ENCODE measurements at places on chromosomes 13 and 19. TPM values are rescaled to one million over a fixed set of nuclear protein-coding genes. Genes with fewer than 3 reads are reported as not detected.

- peaks cover 10% of the 10 kb centered on the region for H3K4me1 ChIP-seq
- no peak overlapping the region for H3K27ac ChIP-seq
- no peaks in the 10 kb centered on the region for H3K27me3 ChIP-seq
These were observed 284.9 kb downstream of the KLF12 start for GRCh38 chr13:73849292-73849691.

DNA sequence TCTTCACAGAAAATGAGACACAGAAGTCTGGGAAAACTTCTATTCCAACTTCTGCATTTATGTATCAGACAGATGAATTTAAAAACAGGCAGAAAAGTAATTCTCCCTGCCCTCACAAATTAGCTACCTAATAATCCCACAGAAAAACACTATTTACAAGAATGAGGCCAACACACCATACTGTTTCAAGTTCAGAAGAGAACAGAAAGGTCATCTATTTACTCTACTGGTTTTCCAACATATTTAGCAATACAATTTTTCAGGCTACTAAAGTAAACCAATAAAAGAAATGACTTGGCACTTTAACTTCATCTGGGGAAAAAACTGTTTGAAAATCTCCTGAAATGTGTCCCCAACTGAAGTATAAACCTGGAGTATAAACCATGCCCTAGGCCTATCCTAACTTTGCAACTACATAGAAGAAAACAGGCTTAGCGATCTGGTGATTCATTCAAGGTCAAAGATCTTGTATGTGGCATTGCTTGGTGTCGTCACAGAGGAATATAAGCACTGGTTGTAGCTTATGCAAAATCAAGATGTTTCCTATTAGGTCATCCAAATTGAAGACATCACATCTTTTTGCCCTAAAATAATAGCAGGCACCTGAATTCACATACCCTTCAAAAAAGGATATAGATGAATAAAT is 20.1 kb upstream of the EBPL start:
- no peaks in the 10 kb centered on the region for H3K36me3 ChIP-seq
- H3K27me3 ChIP-seq, result no peaks in the 10 kb centered on the region
- no peak for DNase-seq
- no peak overlapping the region for H3K4me3 ChIP-seq
- H3K4me1 ChIP-seq, result no peaks in the 10 kb centered on the region
- no peak overlapping the region for H3K27ac ChIP-seq

GRCh38 chr13:43274881-43275280 is 251.5 kb downstream of the DNAJC15 start:
- DNase-seq, result no peak
- no peaks in the 10 kb centered on the region for H3K27me3 ChIP-seq
- H3K4me1 ChIP-seq, result peaks cover 6% of the 10 kb centered on the region
- H3K36me3 ChIP-seq, result no peaks in the 10 kb centered on the region
- no peak overlapping the region for H3K4me3 ChIP-seq

DNA sequence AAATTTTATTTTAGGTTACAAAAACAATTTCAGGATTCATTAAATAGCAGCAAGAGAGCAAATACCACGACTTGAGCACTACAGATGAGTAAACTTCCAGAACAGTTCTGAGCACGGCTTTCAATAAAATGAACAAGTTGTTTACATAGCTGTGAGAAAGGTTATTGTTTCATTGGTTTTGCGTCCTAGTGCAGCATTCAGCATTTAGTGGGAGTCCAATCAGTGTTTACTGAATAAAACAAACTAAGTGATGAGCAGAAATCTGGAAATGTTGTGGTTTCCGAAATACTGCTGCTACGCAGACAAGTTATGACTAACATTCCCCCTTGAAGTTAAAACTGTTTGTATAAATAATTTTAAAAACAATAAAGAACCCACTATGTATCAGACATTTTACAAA is 251.5 kb upstream of the STARD13 start:
- no peak for DNase-seq
- H3K27me3 ChIP-seq, result no peaks in the 10 kb centered on the region
- H3K4me1 ChIP-seq, result peaks cover 15% of the 10 kb centered on the region
- no peak overlapping the region for H3K27ac ChIP-seq

DNA sequence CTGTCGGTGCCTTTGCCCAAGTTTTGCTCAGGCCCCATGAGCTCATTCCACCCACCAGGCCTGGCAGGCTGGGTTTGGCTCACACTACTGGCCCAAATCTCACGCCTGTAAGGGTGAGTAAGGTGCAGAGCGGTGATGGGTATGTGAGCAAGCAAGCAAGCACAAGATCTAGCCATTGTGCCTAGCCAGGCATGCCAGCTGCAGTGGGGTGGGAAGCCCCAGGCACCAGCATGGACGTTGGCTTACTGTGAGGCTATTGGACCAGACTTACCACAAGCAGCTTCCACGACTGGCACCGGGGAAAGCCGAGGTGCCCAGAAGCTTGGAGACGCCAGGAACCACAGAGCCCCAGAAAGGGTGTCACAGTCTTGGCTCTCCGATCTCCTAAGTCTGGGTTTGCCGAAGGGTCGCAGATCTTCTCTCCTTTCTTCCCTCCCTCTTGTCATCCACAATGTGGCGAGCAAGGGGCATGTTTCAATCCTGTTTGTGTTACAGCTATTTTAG is 2659.4 kb upstream of the PCDH20 start:
- H3K27me3 ChIP-seq, result no peaks in the 10 kb centered on the region
- no peak overlapping the region for H3K27ac ChIP-seq
- no peak overlapping the region for H3K4me3 ChIP-seq
- no peak for DNase-seq

GRCh38 chr13:81487151-81487550 is 1146.2 kb upstream of the SPRY2 start:
- no peak for DNase-seq
- no peak overlapping the region for H3K4me3 ChIP-seq
- H3K27me3 ChIP-seq, result no peaks in the 10 kb centered on the region
- no peaks in the 10 kb centered on the region for H3K4me1 ChIP-seq

DNA sequence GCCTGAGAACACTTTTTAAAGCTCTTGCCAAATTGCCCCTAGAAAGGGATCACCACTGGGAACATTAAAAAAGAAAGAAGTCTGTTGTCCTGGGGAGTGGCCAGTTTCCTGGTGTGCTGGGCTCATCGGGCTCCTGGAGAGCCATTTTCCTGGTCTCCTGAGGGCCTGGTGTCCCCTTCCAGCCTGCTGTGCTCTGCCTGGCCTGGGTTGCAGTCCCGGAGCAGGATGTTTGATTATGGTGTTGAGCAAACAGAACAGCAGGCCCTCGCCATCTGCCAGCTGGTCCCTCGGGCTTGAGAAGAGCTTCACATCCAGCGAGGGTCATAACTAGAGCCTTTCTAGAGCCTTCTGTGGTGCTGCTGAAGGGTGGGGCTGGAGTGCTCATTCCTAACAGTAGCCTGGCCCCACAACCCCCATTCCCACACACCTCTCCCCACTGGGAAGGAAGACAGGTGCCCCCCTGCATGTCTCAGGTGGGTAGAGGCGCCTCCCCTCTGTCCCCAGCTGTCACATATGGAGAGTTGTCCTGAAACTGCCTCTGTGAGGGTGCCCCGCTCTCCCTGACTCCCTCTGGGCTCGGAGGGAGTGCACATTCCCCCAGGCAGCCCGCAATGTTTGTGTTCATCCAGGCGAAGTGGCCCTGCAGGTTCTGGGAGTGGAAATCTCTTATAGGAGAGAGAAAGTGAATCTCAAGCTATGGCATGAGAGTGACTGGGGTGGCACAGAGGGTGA is 151.1 kb downstream of the SIPA1L3 start:
- no peak overlapping the region for H3K27ac ChIP-seq
- H3K4me3 ChIP-seq, result no peak overlapping the region
- no peaks in the 10 kb centered on the region for H3K27me3 ChIP-seq
- H3K36me3 ChIP-seq, result no peaks in the 10 kb centered on the region
- no peak for DNase-seq

- DNase-seq, result peak; percentile 56
- H3K4me3 ChIP-seq, result peak overlapping the region; percentile 76
- H3K27me3 ChIP-seq, result no peaks in the 10 kb centered on the region
- H3K4me1 ChIP-seq, result peaks cover 16% of the 10 kb centered on the region
- H3K27ac ChIP-seq, result peak overlapping the region; percentile 64
These were observed 10.3 kb upstream of the BICRA start for GRCh38 chr19:47598407-47599349.

DNA sequence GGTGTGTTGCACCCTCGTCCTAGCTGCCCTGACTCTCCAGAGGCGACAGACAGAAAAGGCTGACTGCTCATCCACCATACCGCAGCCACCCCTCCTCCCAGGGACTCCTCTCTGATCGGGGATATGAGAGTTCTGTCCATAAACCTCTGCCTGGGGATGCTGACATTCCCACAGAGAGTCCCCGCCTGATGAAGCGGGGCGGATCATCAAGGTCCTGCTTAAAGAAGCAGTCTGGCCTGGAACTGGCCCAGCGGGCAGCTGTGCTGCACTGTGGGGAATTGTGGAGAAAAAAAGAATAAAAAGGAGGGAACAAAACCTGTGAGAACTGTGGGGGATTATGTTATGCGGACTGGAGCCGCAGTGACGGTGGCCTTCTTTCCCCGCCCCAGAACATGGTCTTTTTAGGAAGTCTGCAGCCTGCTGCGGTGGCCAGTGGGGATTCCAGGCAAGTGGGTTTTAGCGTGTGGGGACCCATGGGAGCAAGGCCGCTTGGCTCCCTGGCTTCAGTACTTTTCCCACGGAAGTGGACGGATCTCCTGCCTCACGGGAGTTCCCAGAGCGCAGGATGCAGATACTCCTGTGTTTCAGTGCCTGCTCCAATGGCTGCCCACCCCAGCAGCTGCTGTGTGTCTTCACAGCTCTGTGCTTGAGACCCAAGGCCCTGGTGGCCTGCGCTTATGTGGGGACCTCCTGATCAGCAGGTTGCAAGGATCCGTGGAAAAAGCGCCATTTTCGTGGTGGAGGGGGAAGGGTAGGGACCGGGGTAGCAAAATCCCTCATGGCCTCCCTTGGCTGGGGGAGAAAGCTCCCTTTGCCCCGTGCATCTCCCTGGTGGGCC is 1456.2 kb upstream of the SLC10A2 start:
- no peaks in the 10 kb centered on the region for H3K4me1 ChIP-seq
- H3K27ac ChIP-seq, result no peak overlapping the region
- no peak for DNase-seq
- no peaks in the 10 kb centered on the region for H3K36me3 ChIP-seq

- H3K4me3 ChIP-seq, result no peak overlapping the region
- H3K4me1 ChIP-seq, result no peaks in the 10 kb centered on the region
- H3K27me3 ChIP-seq, result no peaks in the 10 kb centered on the region
- peaks cover 53% of the 10 kb centered on the region for H3K36me3 ChIP-seq
- no peak for DNase-seq
These were observed 154.6 kb downstream of the COL4A1 start for GRCh38 chr13:110152351-110152750.

DNA sequence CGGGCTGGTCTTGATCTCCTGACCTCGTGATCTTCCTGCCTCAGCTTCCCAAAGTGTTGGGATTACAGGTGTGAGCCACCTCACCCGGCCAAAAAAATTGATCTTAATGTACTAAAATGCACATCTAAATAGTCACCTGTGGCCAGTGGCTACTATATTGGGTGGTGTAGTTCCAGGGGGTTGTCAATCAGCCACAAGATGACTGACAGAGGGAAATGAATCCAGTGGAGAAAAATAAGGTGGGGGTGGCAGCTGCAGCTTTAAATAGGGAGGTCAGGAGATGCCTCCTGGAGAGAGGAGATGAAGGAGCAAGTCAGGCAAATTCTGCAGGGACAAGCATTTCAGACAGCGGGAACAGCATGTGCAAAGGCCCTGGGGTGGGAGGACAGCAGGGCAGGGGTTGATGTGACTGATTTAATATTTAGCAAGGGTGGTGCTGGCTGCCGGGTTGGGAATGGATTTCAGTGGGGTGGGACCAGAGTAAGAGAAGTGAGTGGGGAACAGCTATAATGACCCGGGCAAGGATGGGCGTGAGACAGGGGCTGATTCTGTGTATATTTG is 18.0 kb downstream of the TIMM13 start:
- H3K36me3 ChIP-seq, result no peaks in the 10 kb centered on the region
- no peak for DNase-seq
- no peak overlapping the region for H3K4me3 ChIP-seq
- H3K4me1 ChIP-seq, result no peaks in the 10 kb centered on the region
- no peak overlapping the region for H3K27ac ChIP-seq

DNA sequence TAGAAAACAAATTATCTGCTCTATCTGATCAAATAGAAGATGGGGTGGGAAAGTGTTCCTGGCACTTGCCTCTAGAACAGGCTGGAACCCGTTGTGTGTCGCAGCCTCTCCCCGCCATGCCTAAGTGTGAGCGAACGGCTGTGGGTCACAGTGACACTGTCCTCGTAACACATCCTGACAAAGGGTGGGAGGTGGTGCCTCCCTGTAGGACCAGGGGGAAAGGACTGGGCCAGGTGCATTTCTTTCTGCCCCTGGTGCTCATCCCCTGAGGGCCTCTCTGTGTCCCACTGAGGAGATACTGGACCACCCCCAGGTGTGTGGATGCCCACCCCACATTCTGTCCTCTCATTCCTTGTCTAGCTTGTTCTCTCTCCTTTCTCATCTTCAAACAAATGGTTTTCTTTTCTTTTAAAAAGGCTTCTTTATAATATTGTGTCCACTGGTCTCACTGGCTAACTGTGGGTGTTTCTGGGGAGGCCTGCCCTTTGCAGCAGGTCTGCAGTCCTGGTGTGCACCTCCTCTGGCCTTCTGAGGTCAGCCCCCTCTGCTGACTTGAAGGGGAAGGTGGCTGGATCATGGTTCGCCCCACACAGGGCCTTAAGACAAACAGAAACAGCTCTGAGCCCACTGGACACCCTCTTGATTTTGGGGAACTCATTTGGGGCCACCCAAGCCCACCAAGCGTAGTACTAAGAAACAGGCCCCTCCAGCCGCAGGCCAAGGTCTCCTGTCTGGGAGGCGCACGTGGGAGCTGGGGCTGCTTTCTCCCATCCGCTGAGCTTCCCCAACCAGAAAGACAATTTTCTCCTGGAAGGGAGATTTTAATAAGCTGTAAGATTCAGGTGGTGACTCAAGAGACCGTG is 152.5 kb upstream of the SOX1 start:
- no peak overlapping the region for H3K4me3 ChIP-seq
- DNase-seq, result no peak
- no peak overlapping the region for H3K27ac ChIP-seq
- H3K27me3 ChIP-seq, result no peaks in the 10 kb centered on the region
- H3K36me3 ChIP-seq, result no peaks in the 10 kb centered on the region
- no peaks in the 10 kb centered on the region for H3K4me1 ChIP-seq

- H3K27me3 ChIP-seq, result no peaks in the 10 kb centered on the region
- peaks cover 63% of the 10 kb centered on the region for H3K36me3 ChIP-seq
- H3K4me3 ChIP-seq, result no peak overlapping the region
- no peaks in the 10 kb centered on the region for H3K4me1 ChIP-seq
- no peak overlapping the region for H3K27ac ChIP-seq
These were observed 20.6 kb downstream of the MTMR6 start for GRCh38 chr13:25266706-25267105.

Gene LGALS7
- not detected for total RNA-seq

Gene LILRB3
- total RNA-seq, result 1.9 TPM

Gene ZNF534
- total RNA-seq, result not detected

Gene TPT1
- 11,814 TPM for total RNA-seq

Gene AMH
- total RNA-seq, result 3.6 TPM

Gene NLRP5
- not detected for total RNA-seq

Gene CYP4F3
- total RNA-seq, result 0.04 TPM

Gene SMIM17
- not detected for total RNA-seq

Gene TGFBR3L
- 6.7 TPM for total RNA-seq

Gene PLK5
- not detected for total RNA-seq

Gene ONECUT3
- total RNA-seq, result not detected
